Peyer's patch (tissue), 4 donors: ENCODE measurements at places on chromosomes 11 and 22.

DNA sequence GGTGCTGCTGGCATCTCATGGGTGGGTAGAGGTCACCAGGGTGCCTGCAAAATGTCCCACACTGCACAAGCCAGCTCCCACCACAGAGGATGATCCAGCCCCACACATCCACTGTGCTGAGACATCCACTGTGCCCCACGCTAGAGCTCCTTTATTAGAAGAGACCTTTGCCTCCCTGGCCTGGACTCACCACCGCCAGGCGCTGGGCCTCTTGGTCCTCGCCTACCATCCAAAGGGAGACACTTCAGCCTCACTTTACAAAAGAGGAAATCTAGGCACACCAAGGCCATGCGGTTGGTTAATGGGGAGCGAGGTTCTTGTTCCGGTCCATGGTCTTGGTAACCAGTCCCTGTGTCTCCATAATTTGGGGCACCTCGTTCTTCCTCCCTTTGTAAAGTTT, 3.4 kb upstream of the ANO1 start:
- DNase-seq, result peak; percentile 31

DNA sequence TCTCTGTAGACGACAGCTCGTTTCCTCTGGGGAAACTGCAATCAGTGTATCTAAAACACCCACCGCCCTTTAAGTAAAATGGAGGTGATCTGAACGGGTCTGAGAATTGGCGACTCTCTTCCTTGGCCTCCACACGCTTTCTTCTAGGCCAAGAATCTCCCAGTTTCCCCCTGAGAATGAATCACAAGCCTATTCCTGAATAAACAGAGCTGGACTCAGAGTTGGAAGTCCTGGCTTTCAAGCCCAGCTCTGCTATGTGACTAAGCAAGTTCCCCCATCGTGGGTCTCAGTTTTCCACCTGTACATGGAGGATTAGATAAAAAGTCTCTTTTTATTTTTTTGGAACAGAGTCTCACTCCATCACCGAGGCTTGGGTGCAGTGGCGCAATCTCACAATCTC, 200.4 kb downstream of the MN1 start:
- DNase-seq, result no peak

- peak; percentile 80 for DNase-seq
Measured at GRCh38 chr11:15113381-15113780, 1.3 kb upstream of the INSC start.

DNA sequence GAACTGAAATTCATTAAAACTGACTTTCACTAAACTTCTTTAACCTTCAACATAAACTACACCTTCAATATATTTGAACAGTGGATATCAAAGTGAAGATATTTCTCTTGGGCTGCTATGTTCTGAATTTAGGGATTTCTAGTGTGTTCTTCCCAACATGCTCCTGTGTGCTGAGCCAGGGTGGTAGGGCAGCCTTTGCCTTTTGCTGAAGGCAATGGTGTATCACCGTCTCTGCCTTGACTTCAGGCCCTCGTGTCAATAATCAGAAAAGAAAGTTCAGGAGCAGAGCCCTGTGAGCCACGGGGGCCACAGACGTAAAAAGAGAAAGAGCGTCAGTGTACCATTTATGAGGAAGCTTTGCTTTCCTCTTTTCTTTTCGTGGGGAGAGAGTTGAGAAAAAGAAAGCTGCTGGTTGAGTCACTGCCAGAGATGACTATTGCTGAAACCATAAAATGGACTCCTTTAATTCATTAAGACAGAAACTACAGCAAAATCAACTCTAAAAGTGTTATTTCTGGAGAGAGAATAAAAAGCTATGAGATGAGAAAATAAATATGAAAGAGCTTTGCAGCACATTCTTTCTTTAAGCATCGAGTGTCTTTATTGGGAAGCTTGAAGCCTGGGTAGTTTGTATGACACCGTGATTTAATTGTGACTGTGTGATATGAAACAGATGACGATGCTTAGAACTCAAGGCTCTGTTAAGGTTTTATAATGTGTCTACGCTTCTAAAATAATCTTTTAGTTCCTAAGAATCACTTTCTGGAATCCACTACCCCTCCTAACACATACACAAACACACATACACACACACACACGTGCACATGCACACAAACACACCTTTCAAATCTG, 271.8 kb upstream of the MTNR1B start:
- no peak for DNase-seq

GRCh38 chr11:35162745-35163144, 23.8 kb downstream of the CD44 start:
- no peak for DNase-seq

DNA sequence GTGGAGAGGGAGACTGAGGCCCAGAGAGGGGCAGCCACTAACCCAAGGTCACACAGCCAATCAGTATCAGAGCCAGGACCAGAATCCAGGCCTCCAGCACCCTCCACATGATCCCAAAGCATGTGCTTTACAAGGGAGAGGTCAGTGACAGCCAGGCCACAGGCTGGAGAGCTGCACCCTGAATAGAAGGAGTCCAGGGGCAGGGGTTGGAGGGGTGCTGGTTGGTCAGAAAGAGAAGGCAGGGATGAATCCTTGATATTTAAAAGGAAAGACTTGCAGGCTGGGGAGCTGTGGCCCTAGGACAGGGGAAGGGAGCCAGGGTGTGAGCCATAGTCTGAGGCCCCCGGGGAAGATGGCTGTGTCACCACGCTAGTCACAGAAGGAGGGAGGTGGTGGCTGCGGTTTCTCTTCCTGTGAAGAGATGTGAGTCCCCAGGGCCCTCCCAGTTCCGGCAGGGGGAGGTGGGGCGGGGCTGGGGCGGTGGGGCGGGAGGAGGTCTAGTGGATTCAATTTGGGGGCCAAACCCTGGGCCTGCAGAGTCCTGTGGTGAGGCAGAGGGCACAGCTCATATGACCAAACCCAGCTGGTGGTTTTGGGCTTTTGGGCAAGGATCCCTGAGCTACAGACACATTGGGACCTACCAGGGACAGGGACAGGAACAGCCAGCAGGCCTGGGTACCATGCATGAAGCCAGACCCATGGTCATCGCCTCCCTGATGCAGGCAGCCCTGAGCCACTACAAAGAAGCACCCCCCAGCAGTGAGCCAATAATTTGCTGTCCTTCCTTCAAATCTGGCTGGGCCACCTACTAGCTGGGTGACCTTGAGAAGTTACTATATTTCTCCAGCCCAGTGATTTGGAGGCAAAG, 14.0 kb downstream of the RAC2 start:
- DNase-seq, result peak; percentile 95

- no peak for DNase-seq
Measured at GRCh38 chr11:26245046-26245445, 86.9 kb upstream of the ANO3 start.

DNA sequence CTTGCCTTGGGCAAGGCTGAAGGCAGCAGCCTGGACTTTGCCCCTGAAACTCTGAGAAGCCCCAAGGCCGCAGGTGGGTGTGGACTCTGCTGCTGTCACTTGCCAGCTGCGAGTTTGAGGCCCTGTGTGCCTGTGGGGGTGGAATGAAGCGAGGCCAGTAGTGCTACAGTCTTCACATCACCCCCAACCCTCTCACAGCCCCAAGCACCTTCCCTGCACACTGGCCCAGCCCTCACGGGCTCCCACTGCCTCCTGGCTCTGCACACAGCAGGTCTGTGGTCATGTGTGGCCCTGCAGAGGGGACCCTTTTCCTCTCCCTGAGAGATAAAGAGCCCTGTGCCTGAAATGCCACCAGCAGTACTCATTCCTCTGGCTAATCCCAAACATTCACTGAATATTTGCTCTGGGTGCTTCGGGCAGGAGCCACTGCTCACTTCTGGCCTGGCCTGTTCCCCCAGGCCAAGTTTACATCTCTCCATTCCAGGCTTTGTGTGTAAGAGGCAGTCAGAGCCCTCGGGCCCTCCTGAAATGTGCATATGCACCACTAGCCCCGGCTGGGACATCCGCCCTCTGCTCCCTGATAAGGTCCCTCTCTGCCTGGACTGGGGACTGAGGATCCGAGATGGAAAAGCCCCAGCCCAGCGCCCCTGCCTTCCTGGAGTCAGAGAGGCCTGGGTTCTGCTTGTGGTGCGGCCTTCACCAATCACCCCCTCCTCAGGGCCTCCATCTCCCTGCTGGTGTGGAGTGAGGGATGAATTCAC, 17.7 kb downstream of the MGAT3 start:
- no peak for DNase-seq

- DNase-seq, result no peak
Measured at GRCh38 chr22:38638728-38639127, 17.5 kb downstream of the FAM227A start.

GRCh38 chr11:122578171-122578825, 77.2 kb upstream of the UBASH3B start:
- no peak for DNase-seq

- no peak for DNase-seq
Measured at GRCh38 chr11:10436224-10436623, 18.8 kb upstream of the AMPD3 start.

DNA sequence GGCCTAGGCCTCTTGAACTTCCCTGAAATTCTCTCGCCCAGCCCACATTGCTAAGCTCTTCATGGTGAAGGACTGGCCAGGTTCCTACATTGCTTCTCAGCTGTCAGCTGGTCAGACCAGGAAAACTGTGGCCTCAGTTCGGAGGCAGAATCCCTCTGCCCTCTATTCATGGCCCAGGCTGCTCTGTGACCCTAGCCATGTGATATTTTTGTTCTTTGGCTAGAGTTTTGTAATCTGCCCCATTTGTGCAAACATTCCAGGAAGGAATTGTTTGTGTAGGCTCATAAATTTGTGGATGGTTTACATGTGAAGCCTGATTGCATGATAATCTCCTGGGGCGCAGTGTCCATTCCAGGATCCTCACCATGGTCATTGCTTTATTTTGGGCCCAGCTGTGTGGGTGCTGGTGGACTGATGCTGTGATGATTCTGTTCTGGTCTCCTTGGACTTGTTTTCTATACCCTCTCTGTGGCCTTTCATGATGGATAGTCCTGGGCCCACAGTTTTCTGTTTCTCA, 149.1 kb upstream of the E2F8 start:
- DNase-seq, result no peak

- peak; percentile 30 for DNase-seq
Measured at GRCh38 chr11:69209421-69210309, 53.9 kb downstream of the SMIM38 start.
